ENCODE measurements at places on chromosomes 6 and 20. TPM values are rescaled to one million over a fixed set of nuclear protein-coding genes. Genes with fewer than 3 reads are reported as not detected.

GRCh38 chr20:38857703-38858102 is 52.2 kb downstream of the PPP1R16B start:
- DNase-seq, result no peak
- no peak overlapping the region for H3K4me3 ChIP-seq
- peaks cover 5% of the 10 kb centered on the region for H3K4me1 ChIP-seq
- no peak overlapping the region for H3K27ac ChIP-seq

DNA sequence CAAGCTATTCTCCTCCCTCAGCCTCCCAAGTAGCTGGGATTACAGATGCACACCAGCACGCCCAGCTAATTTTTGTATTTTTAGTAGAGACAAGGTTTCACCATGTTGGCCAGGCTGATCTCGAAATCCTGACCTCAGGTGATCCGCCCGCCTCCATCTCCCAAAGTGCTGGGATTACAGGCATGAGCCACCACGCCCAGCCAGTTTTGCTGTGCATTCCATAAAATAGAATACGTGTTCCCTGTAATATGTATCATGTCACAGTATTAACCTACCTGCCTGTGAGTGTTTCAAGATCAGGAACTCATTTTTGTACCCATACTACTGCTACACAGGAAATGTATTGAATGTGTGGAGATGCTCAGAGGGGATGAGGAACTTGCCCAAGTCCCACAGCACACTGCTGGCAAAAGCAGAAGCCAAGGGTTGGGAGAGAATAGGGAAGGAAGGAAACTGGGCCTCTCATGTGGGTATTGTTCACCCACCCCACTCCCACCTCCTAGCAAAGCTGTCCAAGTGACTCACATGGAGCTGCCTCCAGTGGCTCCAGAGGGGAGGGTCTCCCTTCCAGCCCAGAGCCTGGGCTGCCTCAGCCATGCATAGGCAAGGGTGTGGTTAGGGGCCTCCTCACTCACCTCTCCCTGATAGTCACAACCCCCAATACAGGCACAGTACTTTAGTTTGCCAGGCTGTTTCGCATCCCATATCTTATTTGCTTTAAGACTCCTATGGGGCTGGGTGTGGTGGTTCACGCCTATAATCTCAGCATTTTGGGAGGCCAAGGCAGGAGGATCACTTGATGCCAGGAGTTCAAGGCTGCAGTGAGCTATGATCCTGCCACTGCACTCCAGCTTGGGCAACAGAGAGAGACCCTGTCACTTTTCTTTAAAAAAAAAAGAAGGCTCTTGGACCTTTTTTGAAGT is 9.4 kb downstream of the HM13 start:
- H3K27me3 ChIP-seq, result no peaks in the 10 kb centered on the region
- H3K4me1 ChIP-seq, result peaks cover 17% of the 10 kb centered on the region
- DNase-seq, result peak; percentile 38
- H3K36me3 ChIP-seq, result peaks cover 34% of the 10 kb centered on the region

GRCh38 chr6:50706575-50706974 is 6.8 kb upstream of the TFAP2D start:
- H3K36me3 ChIP-seq, result no peaks in the 10 kb centered on the region
- H3K27ac ChIP-seq, result no peak overlapping the region
- no peak overlapping the region for H3K4me3 ChIP-seq
- 0 out of 2 replicates have a peak, but pooled peaks cover 3% of the 10 kb centered on the region for H3K27me3 ChIP-seq

DNA sequence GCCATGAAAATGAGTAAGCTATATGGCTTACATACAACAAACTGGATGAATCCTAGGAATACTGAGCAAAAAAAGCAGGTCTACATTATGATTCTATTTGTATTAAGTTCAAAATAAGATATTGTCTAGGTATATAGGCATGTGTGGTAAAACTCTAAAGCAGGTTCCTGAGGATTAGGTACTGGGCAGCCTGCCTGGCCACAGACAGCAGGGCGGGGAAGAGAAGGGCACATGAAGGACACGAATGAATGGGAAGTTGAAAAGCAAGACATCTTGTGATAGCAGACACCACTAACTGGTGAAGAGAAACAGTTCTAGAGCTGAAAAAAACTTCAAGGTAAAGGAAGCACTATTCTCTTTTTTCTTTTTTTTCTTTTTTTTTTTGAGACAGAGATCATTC is 72.6 kb upstream of the SLC4A11 start:
- no peaks in the 10 kb centered on the region for H3K27me3 ChIP-seq
- no peak for DNase-seq
- H3K4me3 ChIP-seq, result no peak overlapping the region
- H3K4me1 ChIP-seq, result peaks cover 34% of the 10 kb centered on the region
- H3K27ac ChIP-seq, result no peak overlapping the region
- peaks cover 44% of the 10 kb centered on the region for H3K36me3 ChIP-seq

DNA sequence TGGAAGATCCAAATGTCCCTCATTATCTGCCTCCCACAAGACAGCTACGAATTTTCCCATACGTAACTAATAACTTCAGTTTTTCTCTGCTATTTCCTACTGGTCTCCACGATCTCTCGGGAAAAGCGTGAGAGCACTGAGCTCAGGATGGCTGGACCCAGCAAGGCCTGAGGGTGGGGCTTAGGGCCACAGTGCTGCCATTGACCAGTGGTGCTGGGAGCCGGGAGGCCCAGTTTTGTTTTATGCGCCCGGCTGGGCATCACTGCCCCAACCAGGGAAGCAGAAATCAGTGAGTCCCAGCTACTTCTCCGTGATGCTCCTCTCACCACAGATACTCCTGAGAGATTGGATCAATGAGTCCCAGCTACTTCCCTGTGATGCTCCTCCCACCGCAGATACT is 238.4 kb downstream of the LY86 start:
- H3K36me3 ChIP-seq, result no peaks in the 10 kb centered on the region
- H3K4me3 ChIP-seq, result no peak overlapping the region
- H3K27ac ChIP-seq, result no peak overlapping the region
- no peaks in the 10 kb centered on the region for H3K4me1 ChIP-seq
- DNase-seq, result no peak
- H3K27me3 ChIP-seq, result 0 out of 2 replicates have a peak, but pooled peaks cover 13% of the 10 kb centered on the region

- DNase-seq, result peak; percentile 79
- peak within 1 kb of the TSS; percentile 92 for H3K4me3 ChIP-seq
- no peaks in the 10 kb centered on the region for H3K27me3 ChIP-seq
These were observed at the start of gene ADA for GRCh38 chr20:44651684-44652423. Gene ADA, minus strand, starts transcription at chr20:44651699. Its CDS starts 92 bp downstream, at chr20:44651607.

GRCh38 chr6:79570129-79571029 is 33.1 kb upstream of the LCA5 start:
- H3K4me1 ChIP-seq, result peaks cover 9% of the 10 kb centered on the region
- H3K27ac ChIP-seq, result no peak overlapping the region
- peak; percentile 59 for DNase-seq
- no peaks in the 10 kb centered on the region for H3K36me3 ChIP-seq
- peak overlapping the region; percentile 51 for H3K4me3 ChIP-seq

DNA sequence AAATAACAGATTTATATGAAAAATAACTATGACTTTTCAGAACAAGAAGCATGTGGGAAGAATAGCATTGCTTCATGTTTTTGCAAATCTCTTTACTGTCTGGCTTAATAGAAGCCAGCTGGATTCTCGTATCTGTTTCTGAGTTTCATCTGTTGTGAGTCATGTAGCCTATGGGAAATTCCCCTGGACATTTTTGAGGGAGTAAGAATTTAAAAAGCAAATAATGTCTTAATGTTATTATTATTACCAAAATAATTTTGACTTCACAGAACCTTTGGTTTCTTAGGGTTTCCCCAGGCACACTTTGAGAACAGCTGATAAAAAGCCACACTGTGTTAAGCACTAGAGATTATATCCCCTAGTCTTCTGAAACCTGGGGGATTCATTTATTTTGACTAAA is 75.8 kb downstream of the SYCP2L start:
- H3K4me3 ChIP-seq, result peak overlapping the region; percentile 30
- peaks cover 15% of the 10 kb centered on the region for H3K4me1 ChIP-seq
- no peaks in the 10 kb centered on the region for H3K36me3 ChIP-seq
- DNase-seq, result peak; percentile 87
- H3K27me3 ChIP-seq, result no peaks in the 10 kb centered on the region

DNA sequence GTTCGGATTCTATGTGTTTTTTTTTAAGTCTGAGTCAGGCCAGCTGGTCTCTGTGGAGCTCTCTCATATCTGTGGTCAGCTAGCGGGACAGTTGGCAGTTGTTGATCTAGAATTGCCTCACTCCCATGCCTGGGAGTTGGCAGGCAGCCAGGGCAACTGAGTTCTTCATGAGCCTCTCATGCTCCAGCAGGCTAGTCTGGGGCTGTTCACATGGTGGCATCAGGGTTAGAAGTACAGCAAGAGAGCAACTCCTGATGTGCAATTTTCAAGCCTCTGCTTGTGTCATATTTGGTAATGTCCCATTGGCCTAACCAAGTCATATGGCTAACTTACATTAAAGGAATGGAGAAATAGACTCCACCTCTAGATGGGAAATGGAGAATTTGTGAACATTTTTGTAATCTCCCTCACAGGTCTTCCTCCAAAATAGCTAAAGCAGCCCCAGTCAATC is 6.7 kb upstream of the IFT52 start:
- peak overlapping the region; percentile 65 for H3K27ac ChIP-seq
- DNase-seq, result peak; percentile 94
- peaks cover 16% of the 10 kb centered on the region for H3K4me1 ChIP-seq
- no peaks in the 10 kb centered on the region for H3K27me3 ChIP-seq
- H3K4me3 ChIP-seq, result no peak overlapping the region

DNA sequence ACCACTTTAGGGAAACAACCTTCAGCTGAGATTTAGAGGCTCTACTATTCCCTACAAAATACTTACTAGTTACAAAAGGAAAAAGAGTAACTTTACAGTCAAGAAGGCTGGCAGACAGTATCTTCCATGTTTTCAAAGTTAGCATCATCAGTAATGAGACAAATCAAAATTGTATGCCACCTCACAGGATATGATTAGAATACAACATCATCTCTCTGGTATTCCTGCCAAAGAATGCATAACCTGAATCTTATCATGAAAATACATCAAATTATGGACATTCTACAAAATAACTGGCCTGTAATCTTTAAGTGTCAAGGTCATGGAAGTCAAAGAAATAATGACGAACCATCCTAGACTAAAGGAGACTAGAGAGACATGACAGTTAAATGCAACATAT is 38.4 kb downstream of the CDK5RAP1 start:
- DNase-seq, result no peak
- H3K4me1 ChIP-seq, result no peaks in the 10 kb centered on the region

DNA sequence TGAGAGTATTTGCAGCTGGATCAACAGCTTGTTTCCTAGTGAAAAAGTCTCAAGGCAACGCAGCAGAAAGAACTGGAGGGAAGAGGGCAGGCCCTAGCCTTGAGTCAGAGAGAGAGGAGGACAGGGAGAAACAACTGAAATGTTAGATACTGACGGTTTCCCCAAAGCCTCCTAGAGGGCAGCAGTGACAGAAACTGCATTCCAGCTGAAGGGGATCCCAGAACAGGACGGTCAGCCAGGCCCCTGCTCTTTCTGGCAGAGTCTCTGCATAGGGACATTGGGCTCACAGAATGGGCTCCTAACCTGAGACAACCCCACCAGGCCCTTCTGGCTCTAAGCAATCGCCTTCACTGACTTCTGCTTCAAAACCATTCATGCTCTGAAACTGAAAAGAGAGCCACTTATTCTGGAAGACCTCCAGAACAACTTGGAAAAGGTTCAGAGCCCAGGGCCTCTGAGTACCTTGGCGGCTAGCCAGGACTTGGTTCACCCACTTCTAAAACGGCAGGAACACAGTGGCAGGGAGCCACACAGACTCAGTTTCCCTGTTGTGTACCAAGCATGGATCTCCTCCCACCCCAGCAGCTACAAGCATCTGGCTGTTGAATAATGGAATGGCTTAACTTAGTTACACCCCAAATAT is 72.9 kb downstream of the PSMB1 start:
- H3K27ac ChIP-seq, result no peak overlapping the region
- DNase-seq, result peak; percentile 32
- H3K36me3 ChIP-seq, result no peaks in the 10 kb centered on the region
- no peak overlapping the region for H3K4me3 ChIP-seq

DNA sequence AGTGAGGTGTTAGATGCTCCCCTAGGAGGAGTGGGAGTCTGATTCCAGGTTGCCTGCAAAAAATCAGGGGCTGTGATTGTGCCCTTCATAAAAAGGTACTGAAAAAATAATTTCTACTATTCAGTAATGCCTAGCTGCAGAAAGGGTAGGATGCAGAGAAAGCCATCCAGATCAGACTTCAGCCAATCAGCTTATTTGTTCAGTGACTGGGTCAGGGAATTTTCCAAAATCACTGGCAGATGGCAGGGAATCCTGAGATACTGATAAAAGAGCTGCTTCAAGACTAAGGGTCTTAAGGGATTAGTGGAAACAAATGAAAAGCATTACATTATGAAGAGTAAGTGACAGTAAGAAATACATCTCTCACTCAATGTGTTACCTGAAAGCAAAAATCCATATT is 42.8 kb upstream of the MTRF1L start:
- H3K27me3 ChIP-seq, result no peaks in the 10 kb centered on the region
- H3K36me3 ChIP-seq, result no peaks in the 10 kb centered on the region
- H3K4me3 ChIP-seq, result no peak overlapping the region
- H3K4me1 ChIP-seq, result no peaks in the 10 kb centered on the region
- no peak for DNase-seq
- H3K27ac ChIP-seq, result no peak overlapping the region

GRCh38 chr6:166330612-166331011 is 11.7 kb downstream of the SFT2D1 start:
- 0 out of 2 replicates have a peak, but pooled peaks cover 5% of the 10 kb centered on the region for H3K4me1 ChIP-seq
- peak overlapping the region; percentile 24 for H3K4me3 ChIP-seq
- DNase-seq, result peak; percentile 71
- H3K27ac ChIP-seq, result no peak overlapping the region
- no peaks in the 10 kb centered on the region for H3K27me3 ChIP-seq
- peaks cover 9% of the 10 kb centered on the region for H3K36me3 ChIP-seq

DNA sequence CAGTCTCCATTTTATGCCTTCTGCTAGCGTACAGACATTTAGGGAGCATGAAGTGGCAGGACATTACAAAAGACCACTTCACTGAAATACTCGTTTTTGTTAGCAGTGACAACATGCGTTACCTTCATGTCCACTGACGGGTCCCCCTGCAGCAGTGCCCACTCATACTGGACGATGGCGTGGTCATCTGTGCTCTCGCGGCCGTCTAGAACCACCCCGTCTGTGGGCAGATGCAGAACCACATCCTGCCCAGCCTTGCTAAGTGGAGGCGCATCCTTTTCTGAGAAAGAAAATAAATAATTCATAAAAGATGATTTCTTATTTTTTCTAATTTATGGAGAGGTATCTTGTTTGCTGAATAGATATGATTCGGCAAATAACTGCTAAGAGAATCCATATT is 11.3 kb downstream of the LRP11 start:
- 0 out of 2 replicates have a peak, but pooled peaks cover 4% of the 10 kb centered on the region for H3K36me3 ChIP-seq
- H3K27ac ChIP-seq, result 0 out of 2 replicates have a peak overlapping the region, but pooled peaks have one; percentile 47
- no peak overlapping the region for H3K4me3 ChIP-seq

DNA sequence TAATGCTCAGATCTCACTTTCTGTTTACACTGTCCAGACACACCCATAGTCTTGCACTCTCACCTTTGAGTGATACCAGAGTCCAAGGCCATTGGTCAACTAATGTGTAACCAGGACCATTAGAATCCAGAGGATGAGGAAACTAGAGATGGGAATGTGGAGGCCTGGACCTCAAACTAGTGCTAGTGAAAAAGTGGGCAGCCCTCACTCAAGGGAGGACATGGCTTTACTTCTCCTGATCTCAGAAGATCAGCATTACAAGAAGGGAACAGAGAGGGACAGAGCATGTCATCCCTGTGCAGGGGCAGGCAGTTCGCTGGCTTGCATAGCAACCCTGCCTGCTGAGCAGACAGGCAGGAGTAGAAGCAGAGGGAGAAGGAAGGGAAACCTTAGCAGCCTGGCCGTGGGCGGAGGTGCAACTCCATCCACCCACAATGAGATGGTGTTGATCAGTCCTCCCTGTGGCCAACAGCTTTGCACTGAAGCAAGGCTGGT is 22.6 kb upstream of the XRN2 start:
- H3K4me3 ChIP-seq, result no peak overlapping the region
- no peaks in the 10 kb centered on the region for H3K36me3 ChIP-seq
- no peaks in the 10 kb centered on the region for H3K4me1 ChIP-seq
- no peaks in the 10 kb centered on the region for H3K27me3 ChIP-seq
- H3K27ac ChIP-seq, result no peak overlapping the region
- DNase-seq, result no peak

Gene PROKR2
- not detected for polyA plus RNA-seq

Gene C6orf118
- not detected for polyA plus RNA-seq

Gene KIAA0408
- 1.1 TPM for polyA plus RNA-seq

Gene DDO
- polyA plus RNA-seq, result not detected

Gene SCUBE3
- 24.0 TPM for polyA plus RNA-seq

All from GM23248 (cell line).